DMS79 treated with DMSO at 0.1 percent for 48 hours (cell line): ENCODE measurements at places on chromosomes 7 and 10.

DNA sequence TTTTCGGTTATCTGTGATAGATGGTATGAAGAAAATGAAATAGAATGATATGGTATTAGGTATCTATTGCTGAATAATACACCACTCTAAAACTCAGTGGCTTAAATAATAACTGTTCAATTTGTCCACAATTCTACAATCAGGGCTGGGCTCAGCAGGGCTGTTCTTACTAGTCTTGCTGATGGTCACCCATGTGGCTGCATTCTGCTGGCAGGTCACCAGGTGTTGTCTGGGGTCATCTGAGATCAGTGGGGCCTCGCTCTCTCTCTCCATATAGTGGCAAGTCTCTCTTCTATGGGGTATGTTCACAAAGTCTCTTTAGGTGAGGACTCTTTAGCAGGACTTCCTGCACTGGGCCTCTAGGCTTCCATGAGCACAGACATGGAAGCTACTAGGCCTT is 130.4 kb upstream of the SORCS3 start:
- no peak for DNase-seq

GRCh38 chr7:2527505-2528467 is 8.2 kb downstream of the LFNG start:
- peak; percentile 15 for DNase-seq

- no peak for DNase-seq
Observed at GRCh38 chr10:84860855-84861254, 532.5 kb downstream of the CCSER2 start.

DNA sequence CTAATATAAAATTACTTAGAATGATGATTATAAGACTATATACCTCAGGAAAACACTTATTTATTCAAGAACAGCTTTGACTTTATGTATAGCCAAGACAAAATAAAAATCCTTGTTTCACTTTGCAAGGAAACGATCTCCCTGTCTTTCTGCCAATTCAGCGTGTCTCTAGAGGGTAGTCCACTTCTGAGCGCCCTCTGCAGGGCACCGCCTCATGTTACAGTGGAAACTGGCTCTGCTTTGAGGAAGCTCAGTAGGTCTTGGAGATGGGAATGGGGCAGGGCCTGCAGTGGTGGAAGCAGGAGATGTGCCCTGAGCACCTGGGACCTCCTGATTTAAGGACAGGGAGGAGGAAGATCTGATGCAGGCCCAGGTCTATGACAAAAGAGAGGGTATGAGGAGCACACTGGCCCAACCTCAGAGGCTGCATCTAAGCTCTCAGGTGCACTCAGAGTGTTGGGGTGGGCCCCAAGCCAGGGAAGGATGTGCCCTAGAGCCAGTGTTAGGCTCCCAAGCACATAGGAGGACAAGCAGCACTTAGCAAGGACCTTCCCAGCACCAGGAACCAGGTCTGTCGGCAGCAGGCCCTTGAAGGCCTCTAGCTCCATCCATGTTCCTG is 481.0 kb downstream of the TNS3 start:
- no peak for DNase-seq

- no peak for DNase-seq
Observed at GRCh38 chr10:35503578-35503977, 101.6 kb upstream of the GJD4 start.

- no peak for DNase-seq
Observed at GRCh38 chr10:57948796-57949195, 318.9 kb downstream of the IPMK start.

- no peak for DNase-seq
Observed at GRCh38 chr7:128939075-128939860, 1.5 kb downstream of the IRF5 start.

- DNase-seq, result no peak
Observed at GRCh38 chr7:155603205-155603857, 41.1 kb upstream of the RBM33 start.

GRCh38 chr7:27677912-27678612 is 15.4 kb upstream of the HIBADH start:
- DNase-seq, result no peak

GRCh38 chr7:149773446-149774236 is at the start of gene ZNF467:
TSS of gene ZNF467 (minus strand) at chr7:149773588. CDS start at chr7:149771032, 2,556 bp downstream.
- DNase-seq, result peak; percentile 7

- DNase-seq, result no peak
Observed at GRCh38 chr7:2478399-2478785, 2.2 kb upstream of the GRIFIN start.

DNA sequence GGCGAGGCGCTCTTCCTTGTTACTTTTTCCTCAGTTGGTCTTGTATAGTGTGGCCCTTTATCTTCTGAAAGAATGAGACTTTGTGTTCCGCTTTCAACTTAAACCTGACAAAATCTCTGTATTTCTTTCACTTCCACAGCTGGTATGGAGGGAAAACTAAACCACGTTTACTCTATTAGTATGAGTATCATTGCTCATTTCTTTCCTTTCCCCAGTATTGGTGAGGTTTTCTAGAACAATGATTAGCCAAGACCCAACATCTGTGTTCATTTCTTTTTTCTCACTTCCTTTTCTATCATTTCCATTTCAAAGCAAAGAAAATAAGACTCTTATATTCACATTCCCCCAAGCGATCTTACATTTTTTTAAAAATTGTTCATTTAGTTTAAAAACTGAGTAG is 165.3 kb downstream of the PAXIP1 start:
- no peak for DNase-seq

DNA sequence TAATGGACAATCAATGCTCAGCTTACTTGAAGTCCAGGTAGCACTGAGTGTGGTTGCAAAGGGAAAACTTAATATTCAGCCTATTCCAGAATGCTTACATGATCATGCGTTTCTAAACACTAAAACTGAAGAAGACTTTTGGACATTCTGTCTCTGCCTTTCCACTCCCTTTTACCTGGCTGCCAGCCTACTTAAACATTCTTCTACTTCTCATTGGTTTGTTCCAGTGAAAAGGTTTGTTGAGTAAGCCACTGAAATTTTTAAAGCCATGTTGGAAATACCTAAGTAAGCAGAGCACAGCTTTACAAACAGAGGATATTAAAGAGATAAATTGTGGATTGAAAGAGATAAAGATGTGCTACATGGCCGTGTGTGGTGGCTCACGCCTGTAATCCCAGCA is 1280.8 kb upstream of the AUTS2 start:
- DNase-seq, result no peak

- no peak for DNase-seq
Observed at GRCh38 chr7:157723205-157723604, 386.4 kb downstream of the DNAJB6 start.

DNA sequence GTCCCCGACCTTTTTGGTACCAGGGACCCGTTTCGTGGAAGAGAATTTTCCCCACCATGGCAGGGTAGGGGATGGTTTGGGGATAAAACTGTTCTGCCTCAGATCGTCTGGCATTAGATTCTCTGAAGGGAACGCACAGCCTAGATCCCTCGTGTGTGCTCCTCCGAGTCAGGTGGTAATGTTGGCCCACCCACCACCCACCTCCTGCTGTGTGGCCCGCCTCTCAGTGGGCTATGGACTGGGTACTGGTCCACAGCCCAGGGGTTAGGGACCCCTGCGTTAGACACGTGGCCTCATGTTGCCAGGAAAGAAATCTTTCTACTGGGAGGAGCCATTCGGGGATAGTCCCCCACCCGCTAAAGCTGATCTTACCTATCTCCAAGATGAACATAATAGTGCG is 27.0 kb downstream of the PFKFB3 start:
- no peak for DNase-seq

GRCh38 chr7:37759526-37759925 is 76.0 kb downstream of the GPR141 start:
- DNase-seq, result no peak

GRCh38 chr10:21002091-21002878 is 105.2 kb upstream of the NEBL start:
- DNase-seq, result no peak

- DNase-seq, result no peak
Observed at GRCh38 chr10:15588635-15589508, 130.8 kb downstream of the ITGA8 start.

DNA sequence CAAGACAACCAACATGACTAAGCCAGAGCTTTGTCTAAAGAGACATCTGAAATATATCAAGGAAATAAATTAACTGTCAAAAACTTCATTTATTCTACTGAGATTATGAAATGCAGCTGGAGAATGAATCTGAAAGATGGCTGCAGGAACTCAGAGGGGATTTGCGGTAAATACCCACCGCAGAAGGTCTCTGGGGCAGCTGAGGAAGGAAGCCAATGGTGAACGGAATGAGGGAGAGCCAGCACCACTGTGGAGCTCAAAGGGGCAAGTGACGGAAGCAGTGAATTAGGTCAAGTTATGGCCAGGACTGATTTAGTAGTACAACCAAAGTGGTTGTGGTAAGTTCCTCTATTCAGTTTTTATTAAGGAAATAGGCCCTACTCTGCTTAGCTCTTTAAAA is 215.3 kb upstream of the GLI3 start:
- no peak for DNase-seq

GRCh38 chr10:59817773-59818172 is 64.5 kb upstream of the MRLN start:
- DNase-seq, result no peak

- DNase-seq, result no peak
Observed at GRCh38 chr7:98488167-98488566, 87.3 kb upstream of the BAIAP2L1 start.

DNA sequence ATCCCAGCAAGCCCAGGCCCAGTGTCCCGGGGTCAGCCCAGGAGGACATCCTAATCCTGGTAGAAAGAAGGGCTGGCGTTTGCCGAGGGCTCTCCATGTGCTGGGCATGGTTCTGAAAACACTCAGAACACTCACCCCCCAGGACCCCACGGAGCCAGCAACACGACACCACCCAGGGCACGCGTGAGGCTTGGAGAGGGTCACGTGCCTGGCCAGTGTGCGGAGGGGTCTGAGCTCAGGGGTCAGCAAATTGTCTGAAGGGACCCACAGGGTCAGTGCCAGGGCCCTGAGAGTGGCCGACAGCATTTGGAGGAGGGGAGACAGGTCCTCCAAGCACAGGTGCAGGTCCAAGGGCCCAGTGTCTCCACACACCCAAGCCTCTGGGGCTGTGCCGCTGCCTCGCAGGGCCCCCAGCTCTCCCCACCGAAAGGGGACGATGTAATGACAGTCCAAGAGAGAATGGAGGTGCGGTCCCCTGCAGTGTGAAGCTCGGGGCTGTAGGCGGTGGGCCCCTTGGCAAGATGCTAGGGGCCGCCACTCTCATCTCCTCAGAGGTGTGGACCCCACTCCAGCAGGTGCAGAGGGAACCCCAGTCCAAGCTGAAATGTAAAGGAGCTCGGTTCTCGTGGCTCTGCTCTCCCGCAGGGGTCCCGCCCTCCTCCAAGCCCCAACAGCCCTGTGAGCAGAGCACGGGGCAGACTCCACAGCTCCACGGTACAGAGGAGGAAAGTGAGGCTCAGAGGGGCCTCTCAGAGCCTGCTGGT is 7.8 kb downstream of the FOXL3 start:
- DNase-seq, result no peak

DNA sequence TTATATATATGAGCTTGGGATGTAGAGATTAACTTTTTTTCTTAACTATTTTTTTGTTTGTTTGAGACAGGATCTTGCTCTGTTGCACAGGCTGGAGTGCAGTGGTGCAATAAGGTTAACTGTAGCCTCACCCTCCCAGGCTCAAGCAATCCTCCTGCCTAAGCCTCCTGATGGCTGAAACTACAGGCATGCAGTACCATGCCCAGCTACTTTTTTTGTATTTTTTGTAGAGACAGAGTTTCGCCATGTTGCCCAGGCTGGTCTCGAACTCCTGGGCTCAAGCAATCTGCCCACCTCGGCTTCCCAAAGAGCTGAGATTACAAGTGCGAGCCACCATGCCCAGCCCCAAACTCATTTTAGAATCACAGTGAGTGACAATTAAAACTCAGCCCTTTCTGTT is 105.2 kb downstream of the CUBN start:
- DNase-seq, result no peak

GRCh38 chr10:49618821-49619220 is 5.0 kb downstream of the CHAT start:
- DNase-seq, result no peak

GRCh38 chr7:18535810-18536415 is 40.4 kb downstream of the HDAC9 start:
- DNase-seq, result no peak

GRCh38 chr10:30589441-30589840 is 40.1 kb downstream of the LYZL2 start:
- no peak for DNase-seq

- DNase-seq, result no peak
Observed at GRCh38 chr7:1409555-1409954, 49.7 kb downstream of the MICALL2 start.

DNA sequence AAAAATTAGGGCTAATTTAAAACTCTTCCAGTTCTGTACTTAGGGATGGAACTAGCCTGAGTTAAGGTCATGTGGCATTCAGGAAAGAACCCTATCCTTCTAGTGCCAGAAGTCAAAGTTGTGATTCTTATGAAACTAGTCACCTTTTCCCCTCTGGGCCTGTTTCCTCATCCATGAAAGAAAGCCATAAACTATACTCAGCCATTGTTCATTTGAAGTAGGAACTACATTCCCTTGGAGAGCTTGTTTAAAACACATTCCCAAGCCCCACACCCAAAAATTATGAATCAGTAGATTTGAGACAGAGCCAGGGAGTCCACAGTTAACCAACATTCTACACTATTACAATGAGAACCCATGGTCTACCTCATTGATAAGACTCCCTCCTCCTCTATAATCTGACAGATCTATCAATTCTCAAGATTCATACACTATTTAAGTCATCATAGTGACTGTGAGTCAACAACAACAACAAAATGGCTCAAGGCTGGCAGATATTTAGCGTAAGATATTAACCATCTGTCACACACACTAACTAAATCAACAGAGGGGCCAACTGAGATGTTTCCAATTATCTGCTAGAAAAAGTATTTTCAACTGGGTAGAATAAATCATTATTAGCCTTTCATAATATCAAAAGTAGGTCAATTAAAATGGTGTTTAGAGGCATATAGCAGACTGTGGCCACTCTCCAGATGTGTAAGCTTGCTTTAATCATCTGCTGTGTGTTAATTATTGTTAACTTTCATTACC is 102.3 kb downstream of the SLC25A13 start:
- no peak for DNase-seq

DNA sequence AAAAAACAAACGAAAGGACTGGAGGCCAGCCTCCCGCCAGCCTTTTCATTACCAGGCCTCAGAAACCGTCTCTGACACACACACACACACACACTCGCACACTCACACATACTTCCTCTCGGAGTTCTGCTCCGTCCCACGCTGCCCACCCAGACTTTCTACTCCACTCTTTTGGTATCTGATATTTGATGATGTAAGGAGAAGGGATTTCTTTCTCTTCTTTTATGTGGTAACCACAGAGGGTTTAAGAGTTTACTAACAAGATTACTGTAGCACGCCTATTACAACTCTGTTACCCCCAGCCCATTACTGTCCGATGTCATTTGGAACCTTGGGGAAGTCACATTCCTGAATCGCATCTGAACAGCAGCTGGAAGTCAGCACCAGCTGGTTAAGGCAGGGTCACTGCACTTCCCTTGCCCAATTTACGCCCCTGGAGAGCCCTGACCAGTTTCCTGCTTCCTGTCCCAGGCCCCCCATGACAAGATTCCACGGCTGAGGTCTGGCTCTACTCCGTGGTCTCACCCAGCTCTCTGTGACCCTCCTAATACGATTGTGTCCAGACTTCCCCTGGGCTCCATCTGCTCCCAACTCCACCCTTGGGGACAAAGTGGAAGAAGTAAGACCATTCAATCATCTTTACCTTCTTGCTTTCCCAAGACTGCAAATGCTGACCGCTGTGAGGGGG is 1.1 kb downstream of the DENND2A start:
- DNase-seq, result no peak
